ENCODE measurements at places on chromosomes 11 and 22.
A peak's percentile ranks its signal among the peaks of the same experiment; 100 is the strongest.

GRCh38 chr11:110379261-110379660 is 50.5 kb upstream of the FDX1 start:
- no peak for DNase-seq

GRCh38 chr11:134743820-134744195 is 331.8 kb upstream of the B3GAT1 start:
- DNase-seq, result no peak

DNA sequence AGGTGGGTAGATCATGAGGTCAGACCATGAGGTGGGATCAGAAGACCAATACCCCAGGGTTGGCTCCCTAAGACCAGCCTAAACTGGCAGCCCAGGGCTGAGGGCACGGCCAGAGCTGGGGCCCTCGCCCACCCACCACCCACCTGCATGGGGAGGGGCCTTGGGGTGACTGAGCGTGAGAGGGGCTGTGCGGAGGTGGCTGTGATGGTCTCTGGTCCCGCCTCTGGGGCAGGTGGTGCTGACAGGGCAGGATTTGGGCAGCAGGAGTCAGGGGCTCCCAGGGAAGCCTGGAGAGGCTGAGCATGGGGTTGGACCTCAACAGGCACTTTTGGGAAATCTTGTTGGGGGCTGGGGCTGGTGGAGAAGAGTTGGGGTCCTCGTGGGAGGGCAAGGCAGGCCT is 39.8 kb upstream of the MUC5AC start:
- DNase-seq, result peak; percentile 18

DNA sequence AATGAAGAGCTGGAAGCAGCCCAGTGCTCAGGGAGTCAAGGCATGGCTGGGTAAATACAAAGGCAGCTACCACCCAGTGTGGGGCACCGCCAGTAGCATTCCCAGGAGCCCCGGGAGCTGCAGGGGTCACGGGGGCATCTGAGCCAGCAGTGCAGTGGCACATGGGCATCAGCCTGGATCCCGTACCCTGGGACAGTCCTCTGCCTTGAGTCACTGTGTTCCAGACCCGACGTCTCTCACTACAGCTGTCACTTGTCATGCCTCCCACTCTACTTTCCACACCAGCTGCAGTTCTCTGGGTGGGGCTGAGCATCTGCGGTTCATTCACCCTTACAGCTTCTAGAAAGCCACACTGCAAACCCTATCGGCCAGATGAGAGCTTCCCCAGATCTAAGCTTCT is 29.6 kb downstream of the DHCR7 start:
- no peak for DNase-seq

DNA sequence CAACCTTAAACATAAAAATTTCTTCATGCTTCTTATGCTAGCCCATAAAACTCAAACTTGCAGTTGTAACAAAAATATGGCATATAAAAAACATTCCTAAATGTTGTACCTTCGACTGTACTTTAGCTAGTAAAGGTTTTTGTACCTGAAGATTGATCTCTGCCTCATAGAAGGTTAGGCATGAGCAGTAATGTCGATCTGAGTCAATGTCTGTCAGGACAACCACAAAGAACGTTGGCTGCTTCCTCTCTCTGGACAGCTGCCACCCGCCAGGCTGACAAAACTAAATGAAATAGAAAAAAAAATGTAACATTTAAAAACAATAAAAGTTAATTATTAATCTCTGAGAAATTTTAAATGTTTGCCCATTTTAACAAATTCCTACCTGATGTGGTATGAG is 251.3 kb downstream of the SBF2 start:
- no peak for DNase-seq

GRCh38 chr11:1862588-1863351 is 9.9 kb downstream of the LSP1 start:
- no peak for DNase-seq

- DNase-seq, result peak; percentile 10
Observed at GRCh38 chr22:41801147-41801819, 804 bp downstream of the CCDC134 start.

GRCh38 chr11:45444796-45445195 is 158.7 kb upstream of the SYT13 start:
- no peak for DNase-seq

- no peak for DNase-seq
Observed at GRCh38 chr11:121651257-121651605, 198.5 kb upstream of the SORL1-AS1 start.

DNA sequence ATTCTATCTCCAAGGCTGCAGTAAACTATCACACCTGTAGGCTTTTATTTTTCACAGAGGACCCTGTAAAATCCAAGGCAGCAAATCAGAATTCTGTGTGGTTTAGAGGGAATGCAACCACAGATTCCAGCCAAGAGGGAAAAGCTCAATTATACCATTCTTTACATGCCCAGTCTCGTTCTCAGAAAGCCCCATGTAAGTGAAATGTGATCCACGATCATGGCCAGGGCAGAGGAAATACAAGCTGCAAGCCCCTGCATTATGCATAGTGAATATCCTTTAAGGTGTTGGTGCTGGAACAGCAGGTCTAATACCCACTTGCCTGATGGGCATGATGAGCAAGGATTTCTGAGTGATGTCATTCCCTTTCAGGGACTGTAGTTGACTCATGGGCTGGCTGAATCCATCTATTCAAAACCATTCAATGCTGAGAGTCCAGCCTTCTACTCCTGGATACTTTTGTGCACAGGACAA is 198.7 kb upstream of the MTMR2 start:
- no peak for DNase-seq

DNA sequence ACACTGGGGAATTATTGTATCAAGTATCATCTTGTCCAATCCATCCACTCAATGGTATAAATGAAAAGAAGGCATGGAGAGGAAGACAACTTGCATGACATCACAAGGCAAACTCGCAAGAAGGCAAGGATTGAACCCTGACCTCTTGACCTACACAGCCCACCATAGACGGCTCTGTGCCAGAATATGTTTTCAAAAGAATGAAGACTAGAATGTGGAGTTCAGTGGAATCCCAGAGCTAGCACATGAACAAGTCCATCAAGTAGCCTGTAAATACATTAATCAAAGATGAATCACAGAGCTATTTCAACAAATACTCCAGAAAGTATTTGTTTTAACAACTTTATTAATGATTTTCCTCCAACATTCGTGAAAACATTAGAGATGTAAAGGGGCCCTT is 189.7 kb downstream of the GUCY1A2 start:
- DNase-seq, result no peak

DNA sequence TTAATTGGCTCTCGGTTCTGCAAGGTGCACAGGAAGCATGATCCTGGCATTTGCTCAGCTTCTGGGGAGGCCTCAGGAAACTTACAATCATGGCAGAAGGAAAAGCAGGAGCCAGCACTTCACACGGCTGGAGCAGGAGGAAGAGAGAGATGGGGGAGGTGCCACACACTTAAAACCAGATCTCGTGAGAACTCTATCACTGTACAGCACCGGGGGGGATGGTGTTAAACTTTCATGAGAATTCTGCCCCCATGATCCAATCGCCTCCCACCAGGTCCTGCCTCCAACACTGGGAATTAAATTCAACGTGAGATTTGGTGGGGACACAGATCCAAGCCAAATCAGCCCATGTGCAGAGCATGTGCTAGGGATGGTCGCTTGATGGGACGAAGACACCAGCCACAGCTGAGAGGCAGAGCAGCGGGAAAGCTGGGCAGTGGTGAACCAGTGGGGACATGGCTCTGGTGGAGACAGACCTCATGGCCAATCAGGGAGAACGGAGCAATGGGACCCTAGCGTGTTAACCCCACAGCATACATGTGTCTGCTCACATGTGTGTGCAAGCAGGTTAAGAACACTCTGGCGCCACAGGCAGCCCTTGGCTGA is 6.2 kb downstream of the TANGO2 start:
- DNase-seq, result no peak

DNA sequence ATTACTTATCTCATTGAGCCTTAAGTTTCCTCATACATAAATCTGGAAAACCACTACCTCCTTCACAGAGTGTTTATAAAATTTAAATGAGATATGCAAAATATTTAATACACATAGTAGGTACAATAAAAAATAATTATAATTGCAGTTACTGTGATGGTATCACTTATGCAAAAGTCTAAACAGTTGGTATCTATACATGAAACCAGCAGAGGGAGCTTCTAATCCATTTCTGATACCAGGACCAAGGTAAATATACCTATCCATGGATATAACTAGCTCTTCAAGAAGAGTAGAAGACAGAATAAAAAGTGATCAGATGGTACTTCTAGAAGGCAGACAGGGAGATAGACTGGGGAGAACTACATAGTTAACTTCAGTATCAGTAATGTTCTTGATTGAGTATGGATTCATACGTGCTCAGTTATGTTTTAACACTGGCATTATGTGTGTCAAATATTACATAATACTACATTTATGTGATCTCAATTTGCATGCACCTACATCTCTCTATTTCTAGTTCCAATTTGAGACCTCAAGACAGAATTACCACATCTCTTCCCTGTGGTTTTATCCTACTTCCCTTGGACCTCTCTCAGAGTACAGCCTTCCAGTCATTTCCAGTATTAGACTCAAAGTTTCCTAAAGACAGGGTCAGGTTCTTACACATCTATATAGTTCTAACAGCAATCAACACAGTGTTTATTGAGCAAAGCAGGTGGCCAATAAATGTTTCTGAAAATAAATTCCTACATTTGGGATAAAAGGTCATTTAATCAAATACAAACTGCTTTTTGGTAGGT is 13.7 kb upstream of the TSG101 start:
- DNase-seq, result peak; percentile 28

GRCh38 chr11:848380-848931 is 5.8 kb downstream of the TSPAN4 start:
- peak; percentile 89 for DNase-seq

GRCh38 chr22:49395617-49396016 is 432.1 kb downstream of the BRD1 start:
- DNase-seq, result no peak

DNA sequence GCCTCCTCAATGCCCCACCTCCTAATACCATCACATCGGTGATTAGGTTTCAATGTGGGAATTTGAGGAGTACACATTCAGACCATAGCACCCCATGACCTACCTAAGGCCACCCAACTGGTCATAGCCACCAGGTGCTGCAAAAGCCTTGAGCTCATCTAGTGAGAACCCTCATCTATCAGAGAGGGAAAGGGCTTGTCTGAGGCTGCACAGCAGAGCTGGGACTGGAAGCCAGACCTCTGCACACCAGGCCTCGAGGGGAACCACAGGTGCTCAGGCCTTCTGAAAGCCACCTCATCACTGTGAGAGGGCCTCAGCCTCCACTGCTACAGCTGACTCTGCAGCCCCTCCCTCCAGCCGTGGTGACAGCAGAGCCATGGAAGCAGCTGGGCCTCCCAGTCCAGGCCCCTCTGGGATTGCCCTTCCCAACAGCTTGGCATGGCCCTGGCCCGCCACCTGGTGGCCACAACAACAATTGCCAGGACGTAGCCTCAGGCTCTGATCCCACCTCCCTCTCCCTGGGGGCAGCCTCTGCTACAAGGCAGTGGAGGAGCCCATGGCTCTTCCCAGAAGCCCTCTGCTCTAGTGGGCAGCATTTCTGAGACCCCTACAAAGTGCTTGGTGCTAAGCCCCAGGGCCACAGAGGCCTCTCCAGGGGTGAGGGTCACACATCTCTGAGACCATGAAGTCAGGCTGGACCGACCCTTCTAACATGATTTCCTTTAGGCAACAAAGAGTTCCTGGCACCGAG is 41.0 kb upstream of the PRDM11 start:
- DNase-seq, result peak; percentile 85

DNA sequence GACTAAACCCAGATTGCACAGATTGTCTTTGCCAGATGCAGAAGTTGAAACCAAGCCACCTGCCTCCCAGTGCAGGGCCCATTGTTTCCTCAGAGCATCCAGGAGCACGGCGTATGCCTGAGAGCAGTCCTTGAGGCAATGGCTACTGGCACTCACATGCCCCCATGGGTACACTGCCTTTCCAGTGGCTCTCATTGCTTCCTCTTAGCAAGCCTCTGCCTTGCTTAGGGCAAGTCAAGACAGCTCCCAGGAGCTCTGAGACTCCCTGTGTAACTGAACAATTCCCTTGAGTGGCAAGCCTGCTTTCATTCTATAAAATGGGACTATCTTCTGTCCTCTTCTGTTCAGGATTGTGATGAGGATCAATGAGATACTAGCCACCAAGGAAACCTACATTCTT is 4.1 kb downstream of the SYTL2 start:
- DNase-seq, result no peak

GRCh38 chr11:82981852-82982251 is 80.3 kb downstream of the DDIAS start:
- no peak for DNase-seq

- no peak for DNase-seq
Observed at GRCh38 chr11:111445586-111445985, 66.5 kb upstream of the POU2AF1 start.

GRCh38 chr11:44049832-44050231 is 2.1 kb downstream of the ACCSL start:
- no peak for DNase-seq

GRCh38 chr22:21760640-21761039 is 25.0 kb upstream of the YPEL1 start:
- no peak for DNase-seq

GRCh38 chr22:30471616-30472318 is at the start of gene SEC14L3:
SEC14L3 (minus strand) TSS chr22:30472017; CDS start chr22:30471958, 59 bp downstream.
- DNase-seq, result no peak

DNA sequence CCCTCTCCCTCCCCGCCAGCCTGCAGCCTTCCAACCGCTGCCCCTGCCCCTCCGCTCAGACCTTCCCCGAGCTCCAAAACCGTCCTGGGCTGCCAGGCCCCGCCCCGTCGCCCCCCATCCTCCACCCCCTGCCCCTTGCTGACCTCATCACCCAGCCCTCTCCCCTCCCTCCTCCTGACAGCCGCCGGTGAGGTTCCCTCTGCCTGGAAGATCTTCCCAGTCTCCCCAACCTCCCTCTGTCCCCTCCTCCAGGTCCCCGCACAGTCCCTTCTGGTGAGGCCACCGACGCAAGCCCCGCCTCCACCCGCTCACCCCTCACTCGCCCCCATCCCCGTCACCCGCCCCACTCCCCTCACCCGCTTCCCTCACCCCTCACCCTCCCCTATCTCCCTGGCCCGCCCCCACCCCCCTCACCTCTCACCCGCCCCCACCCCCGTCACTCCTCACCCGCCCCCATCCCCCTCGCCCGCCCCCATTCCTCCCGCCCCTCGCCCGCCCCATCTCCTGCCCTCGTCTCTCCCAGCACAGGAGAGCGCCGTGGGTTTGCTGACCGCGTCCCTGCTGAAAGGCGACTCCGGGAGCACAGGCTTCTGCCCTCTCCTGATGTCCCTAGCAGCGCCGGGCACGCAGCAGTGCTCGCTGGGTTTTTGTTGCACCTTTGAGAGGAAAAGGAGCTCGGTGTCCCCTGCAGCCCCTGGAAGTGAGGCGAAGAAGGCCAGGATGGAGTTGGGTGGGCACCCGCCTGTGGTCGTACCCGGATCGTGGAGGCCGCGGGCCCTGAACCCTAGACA is 16.4 kb upstream of the UPK3A start:
- DNase-seq, result peak; percentile 94

DNA sequence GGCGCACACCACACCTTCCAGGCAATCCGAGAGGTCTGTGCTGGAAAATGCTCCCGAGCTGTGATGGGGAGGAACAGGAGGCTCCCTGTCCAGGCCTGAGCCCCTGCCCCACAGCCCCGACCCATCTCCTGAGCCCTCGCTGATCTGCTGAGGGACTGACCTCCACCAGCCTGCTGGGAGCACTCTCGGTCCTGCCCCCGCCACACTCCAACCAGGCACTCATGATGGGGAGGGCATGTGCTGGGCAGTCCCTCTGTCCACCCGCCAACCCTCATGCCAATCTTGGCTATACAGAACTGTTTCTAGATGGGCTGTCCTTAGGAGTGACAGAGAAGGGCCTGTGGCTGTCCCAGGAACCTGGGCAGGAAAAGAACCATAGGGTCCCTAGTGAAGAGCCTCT is 70.8 kb downstream of the TRMU start:
- no peak for DNase-seq

GRCh38 chr11:119580081-119580480 is 148.9 kb downstream of the NECTIN1 start:
- no peak for DNase-seq

GRCh38 chr11:67382276-67383136 is 9.1 kb upstream of the CLCF1 start:
- DNase-seq, result peak; percentile 86

All from SK-N-SH (cell line).